Fibroblast of skin of left biceps (primary cell): ENCODE measurements at places on chromosomes 1 and 21.

DNA sequence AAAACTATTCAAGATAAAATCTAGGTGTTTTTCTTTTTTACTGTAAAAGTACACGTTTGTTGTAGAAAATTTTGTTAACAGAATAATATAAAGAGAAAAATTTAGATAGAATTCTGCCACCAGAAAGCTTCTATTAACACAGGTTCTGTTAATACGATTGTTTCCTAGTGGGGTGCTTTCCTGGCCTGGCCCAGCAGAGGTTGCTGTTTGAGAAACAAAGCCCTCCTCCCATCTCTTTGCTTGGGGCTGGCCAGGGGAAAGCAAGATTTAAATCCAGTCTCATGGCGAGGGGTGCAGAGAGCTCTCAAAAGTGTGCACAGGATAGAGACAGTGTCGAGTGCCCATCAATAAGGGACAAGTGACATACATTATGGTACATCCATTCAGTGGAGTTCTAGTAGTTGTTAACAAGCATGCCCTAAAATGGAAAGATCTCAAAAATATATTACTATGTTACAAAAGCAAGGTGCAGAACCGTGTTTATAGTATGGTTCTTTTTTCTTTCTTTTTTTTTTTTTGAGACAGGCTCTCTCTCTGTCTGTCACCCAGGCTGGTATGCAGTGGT is 14.6 kb upstream of the ACBD3 start:
- no peak for DNase-seq

- no peak for DNase-seq
Measured at GRCh38 chr1:235391874-235392273, 24.6 kb downstream of the TBCE start.

DNA sequence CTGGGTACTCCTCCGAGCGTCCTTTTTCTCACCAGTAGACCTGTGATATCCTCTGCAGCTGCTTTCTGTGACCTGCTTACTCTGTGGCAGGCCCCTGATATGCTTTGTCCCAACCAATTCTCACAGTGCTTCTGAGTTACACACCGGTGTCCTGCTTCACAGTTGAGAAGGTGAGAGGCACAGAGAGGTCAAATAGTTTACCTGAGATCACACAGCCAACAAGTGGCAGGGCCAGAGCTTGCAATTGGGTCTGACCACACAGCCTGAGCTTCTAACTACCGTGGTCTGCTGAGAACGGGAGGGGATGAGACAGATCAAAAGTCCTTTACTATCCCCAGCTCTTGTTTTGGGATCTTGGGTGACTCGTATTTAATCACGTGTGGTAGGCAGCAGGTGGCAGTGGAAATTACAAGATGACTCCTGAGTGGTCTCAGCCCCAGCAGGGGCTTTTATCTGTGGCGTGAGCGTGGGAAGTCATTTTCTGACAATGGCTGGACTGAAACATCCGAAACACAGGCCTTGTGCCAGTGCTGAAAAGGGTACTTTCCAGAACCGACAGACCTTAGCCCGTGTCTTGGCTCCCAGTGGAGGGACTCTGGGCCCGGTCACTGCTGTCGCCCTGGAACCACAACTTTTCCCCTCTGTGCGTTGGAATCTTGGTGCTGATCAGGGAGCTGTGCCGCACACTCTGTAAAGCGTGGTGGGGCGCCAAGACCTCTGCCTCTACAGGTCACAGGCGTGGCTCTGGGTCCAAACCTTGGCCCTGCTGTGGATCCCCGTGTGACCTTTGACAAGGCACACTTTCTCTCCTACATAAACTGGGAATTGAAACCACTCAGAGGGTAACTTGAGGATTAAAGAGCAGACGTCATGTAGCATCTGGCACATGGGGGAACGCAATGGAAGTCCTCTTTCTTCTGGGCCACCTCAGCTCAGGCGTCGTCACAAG is 11.9 kb downstream of the THEMIS2 start:
- no peak for DNase-seq

GRCh38 chr1:149979972-149980540 is 30.5 kb downstream of the OTUD7B start:
- DNase-seq: no peak

- no peak for DNase-seq
Measured at GRCh38 chr1:117051224-117052064, 8.7 kb upstream of the TTF2 start.

GRCh38 chr1:223125766-223126165 is 17.3 kb downstream of the TLR5 start:
- no peak for DNase-seq

GRCh38 chr1:157095551-157095950 is 4.1 kb downstream of the ETV3L start:
- DNase-seq: no peak
